ENCODE measurements at places on chromosomes 4 and X.
A peak's percentile ranks its signal among the peaks of the same experiment; 100 is the strongest.

GRCh38 chr4:71828470-71828869 is 44.6 kb upstream of the GC start:
- DNase-seq: no peak

GRCh38 chr4:1382776-1383727 is 23.2 kb downstream of the NKX1-1 start:
- no peak for DNase-seq

DNA sequence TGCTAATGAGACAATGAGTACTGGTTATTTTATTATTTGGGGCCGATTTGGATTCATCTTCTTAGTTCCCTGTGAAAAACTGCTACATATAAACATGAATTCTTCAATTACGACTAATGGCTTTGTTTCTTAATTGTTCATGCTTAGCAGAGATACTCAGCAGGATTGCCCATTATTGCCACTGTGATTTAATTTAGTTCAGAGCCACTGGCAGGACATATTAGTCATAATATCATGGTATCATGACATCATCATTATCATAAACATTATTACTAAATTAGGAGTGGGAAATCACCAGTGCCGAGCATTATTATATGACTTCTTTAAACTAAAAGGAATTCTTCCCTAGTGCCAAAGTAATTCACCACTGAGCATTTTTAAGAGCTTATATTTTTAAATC is 201.4 kb downstream of the SPOCK3 start:
- DNase-seq: no peak

- no peak for DNase-seq
Observed at GRCh38 chr4:159163521-159163920, 60.6 kb downstream of the RAPGEF2 start.

GRCh38 chr4:112526061-112526460 is 10.1 kb upstream of the NEUROG2 start:
- no peak for DNase-seq

- DNase-seq: no peak
Observed at GRCh38 chr4:22802876-22803275, 110.1 kb downstream of the GBA3 start.

GRCh38 chr4:37970702-37971101 is 10.5 kb downstream of the PTTG2 start:
- DNase-seq: peak; percentile 59

DNA sequence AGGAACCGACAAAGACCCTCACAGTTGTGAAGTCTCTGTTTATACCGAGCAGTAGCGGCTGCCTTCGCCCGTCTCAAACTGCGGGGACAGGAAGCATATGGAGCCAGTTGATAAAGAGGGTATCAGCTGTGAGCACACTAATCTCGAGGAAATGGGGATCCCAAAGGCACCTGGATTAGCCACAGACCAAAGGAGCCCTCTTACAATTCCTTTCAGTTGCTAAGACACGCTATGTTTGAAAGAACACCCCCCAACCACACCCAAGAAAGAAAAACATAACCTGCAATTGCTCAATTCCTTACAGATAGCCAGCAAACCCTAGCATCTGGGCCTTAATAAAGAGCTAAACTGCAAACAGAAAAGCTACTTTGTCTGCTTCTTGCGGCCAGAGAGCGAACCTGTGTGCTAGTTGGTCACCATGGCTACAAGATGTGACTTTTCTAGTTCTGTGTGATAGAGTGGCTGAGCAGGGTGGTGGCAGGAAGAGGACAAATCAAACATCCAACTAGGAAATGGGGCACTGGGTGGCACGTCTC is 23.3 kb upstream of the CHRNA9 start:
- peak; percentile 46 for DNase-seq

DNA sequence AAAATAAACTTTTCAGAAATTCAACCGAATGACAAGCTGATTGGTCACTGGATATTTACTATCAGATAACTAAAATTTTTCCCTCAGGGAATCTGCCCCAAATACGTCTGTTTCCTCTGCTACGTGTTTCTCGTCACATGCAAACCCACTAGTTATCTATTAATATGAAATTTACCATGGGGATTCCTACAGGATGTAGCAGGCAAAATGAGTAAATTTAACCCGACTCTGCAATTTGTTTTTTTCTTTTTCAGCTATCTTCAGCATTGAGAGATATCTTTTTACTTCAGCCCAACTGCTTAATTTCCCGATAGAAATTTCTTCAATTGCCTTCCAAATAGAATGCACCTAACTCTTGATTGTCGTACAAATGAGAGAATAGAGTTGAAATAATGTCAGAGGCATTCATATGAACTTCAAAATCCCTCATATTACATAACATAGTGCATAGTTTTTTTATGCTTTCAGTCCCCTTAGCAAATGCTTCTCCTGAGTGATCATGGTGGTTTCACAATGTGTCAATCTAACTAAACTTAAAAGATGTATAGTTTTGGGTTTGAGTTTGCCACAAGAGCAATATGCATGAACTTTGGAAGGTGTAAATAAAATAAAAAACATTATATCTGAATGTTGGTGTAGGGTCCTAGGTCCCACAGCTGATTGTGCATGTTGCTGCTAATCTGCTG is 913.1 kb upstream of the GRIA3 start:
- DNase-seq: no peak

- DNase-seq: no peak
Observed at GRCh38 chrX:77346859-77347258, 100.3 kb upstream of the FGF16 start.

- DNase-seq: no peak
Observed at GRCh38 chr4:99436976-99437722, 2.0 kb upstream of the ADH7 start.

DNA sequence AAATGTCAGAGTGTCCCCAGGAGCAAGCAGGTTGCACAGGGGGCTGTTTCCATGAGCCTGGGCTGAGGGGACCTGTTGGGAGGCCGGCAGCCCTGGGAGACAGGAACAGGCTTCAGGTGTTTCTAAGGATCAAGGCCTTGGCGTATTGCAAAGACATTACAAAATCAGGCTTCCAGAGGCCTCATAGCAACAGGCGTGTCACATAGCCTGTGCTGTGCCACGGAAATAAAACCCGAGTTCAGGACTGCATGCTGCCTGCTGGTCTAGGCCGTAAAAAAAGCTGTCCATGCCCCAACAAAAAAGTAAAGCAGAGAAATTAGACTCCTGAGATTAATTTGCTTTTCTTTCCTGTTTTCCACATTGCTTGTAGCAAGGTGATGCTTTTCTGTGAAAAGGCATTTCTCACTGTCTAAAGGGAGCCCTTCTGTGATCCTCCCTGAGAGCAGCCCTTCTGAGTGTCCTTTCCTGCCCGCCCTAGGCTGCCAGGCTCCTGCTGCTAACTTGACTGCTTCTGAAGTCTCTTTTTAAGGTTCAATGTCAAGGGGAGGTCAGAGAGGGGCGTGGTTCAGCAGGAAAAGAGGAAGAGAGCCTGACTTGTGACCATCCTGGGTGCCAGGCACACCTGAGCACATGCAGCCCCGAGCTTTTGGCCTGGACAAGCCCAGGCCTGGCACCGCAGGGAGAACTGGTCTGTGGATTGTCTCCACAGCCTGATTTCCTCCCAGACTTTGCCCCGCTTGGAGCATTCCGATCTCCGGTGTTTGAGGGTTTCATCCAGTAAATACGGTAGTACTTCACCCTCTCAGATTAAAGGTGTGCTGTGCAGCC is 21.3 kb downstream of the SHROOM2 start:
- DNase-seq: peak; percentile 58

DNA sequence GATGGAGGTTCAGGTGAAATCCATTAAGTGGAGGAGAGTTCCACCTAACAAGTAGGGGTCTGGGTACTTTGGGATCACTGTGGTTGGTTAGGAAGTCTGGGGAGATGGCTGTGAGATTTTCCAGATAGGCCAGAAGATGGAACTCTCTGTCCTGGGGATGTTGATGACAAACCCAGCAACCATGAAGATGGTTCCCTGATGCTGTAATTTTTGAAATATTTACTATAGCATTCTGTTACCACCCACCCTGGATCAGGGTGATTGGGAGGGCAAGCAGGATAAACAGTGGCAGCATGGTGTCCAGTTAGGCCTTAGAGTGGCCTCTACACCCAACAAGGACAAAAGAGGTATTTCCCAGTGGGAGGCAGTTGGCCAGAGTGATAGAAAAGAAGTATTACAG is 15.9 kb upstream of the NELFA start:
- DNase-seq: no peak

- DNase-seq: peak; percentile 33
Observed at GRCh38 chrX:30865015-30865414, 24.0 kb downstream of the TAB3 start.

GRCh38 chr4:123524958-123525628 is 128.5 kb downstream of the SPRY1 start:
- no peak for DNase-seq

GRCh38 chrX:154748712-154749339 is 2.1 kb downstream of the GAB3 start:
- DNase-seq: peak; percentile 43

GRCh38 chr4:151340751-151341385 is 15.5 kb upstream of the SH3D19 start:
- no peak for DNase-seq

GRCh38 chr4:82515705-82516104 is 46.1 kb downstream of the TMEM150C start:
- DNase-seq: peak; percentile 34

GRCh38 chr4:100641336-100641735 is 123.5 kb upstream of the EMCN start:
- DNase-seq: no peak

- no peak for DNase-seq
Observed at GRCh38 chr4:53234111-53234510, 131.8 kb downstream of the SCFD2 start.

GRCh38 chrX:153731117-153731844 is 6.6 kb downstream of the ABCD1 start:
- DNase-seq: no peak

- DNase-seq: peak; percentile 93
Observed at GRCh38 chr4:183200453-183200852, 101.4 kb downstream of the WWC2 start.

DNA sequence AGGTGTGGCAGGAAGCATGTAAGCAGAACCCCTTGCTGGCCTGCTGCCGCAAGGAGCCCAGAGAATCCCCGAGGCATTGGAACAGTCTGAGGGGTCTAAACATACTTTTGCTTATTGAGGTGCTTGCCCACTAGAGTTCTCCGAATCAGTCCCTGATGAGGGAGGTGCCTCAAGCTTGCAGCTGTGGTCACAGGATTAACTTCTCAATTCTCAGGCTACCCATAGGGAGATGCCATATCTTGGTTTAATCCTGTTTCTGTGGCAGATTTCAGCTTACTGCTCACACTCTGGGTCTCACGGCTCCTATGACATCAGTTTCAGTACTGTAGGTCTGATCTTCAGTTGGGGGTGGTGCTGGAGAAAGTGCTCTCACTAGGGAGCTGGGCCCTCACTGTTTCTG is 39.9 kb downstream of the CCNG2 start:
- DNase-seq: no peak

- no peak for DNase-seq
Observed at GRCh38 chr4:40462326-40462725, 127.2 kb downstream of the CHRNA9 start.

DNA sequence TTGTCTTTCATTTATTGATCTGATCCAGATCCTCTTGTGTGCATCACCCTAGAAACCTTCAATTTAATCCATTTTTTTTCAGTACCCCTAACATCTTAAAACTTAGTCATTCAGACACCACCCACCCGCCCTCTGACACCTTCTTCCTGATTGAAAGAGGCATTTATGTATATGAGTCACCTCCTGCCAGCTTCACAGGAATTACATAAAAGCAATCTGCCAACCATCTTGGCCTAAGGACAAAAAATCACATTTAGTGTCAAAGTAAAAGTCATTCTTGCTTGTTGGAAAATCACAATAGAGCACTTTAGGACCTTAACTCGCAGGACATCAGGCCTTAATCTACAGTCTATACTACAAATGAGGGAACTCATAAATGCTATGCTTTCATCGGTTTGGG is 52.1 kb downstream of the NDST3 start:
- no peak for DNase-seq

DNA sequence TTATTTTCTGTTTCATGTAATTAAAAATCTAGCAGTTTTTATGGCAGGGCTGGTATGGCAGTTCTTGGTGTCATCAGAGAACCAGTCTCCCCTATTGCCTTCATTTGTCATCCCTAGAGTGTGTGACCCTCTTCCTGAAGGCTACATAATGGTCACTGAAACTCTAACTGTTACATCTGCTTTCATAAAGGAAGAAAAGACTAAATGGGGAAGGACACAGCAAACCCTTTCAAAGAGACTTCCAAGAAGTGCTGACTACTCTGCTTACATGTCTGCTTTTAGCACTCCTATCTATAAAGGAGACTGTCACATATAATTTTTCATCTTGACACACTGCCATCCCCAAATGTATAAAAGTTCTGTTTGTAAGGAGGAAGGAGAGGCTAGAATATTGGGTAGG is 105.9 kb upstream of the DIAPH2 start:
- no peak for DNase-seq

DNA sequence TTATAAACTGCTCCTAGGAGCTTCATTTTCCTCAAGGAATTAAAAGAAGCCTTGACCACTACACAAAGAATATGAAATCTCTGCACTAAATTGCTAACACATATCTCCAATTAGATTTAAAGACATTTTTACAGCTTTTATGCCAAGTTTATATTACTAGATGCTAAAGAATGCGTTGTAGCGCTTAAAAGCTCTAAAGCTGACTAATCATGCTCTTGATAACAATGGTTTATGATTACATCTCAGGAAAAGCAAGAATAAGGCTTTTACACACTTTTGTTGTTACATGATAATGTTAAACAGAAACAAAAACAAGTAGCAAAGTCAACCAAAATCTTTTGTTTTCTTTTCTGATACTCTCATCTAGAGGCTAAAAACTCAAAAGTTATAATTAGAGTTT is 44.7 kb downstream of the SLC10A7 start:
- DNase-seq: no peak

DNA sequence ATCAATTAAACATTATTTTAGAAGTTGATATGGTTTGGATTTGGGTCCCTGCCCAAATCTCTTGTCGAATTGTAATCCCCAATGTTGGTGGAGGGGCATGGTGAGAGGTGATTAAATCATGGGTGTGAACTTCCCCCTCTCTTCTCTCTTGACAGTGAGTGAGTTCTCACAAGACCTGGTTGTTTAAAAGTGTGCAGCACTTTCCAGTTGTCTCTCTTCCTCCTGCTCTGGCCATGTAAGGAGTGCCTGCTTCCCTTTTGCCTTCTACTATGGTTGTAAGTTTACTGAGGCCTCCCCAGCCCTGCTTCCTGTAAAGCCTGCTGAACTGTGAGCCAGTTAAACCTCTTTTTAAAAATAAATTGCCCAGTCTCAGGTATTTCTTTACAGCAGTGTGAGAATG is 141.4 kb downstream of the GALNTL6 start:
- no peak for DNase-seq

- no peak for DNase-seq
Observed at GRCh38 chr4:21947791-21948346, 703 bp downstream of the KCNIP4 start.

DNA sequence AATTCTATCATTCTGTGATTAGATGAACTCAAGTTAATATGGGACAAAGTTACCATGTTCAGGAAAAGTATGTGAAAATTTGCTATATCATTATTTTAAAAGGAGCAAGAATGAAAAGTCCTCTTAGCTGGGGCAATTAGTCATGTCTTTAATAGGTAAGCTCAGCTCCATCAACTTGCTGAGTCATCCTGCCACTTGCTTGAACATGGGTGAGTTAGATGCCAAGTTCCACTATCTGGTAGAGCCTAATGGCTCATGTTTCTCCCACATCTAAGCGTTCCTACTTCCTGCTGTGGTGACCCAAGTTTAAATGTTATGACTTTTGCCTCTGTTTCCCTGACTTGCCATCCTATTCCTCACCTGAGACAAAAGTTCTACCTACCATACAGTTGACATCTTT is 276.8 kb downstream of the ZNF674 start:
- no peak for DNase-seq

GRCh38 chr4:68599150-68599549 is 23.0 kb upstream of the UGT2B17 start:
- DNase-seq: no peak

GRCh38 chr4:119656342-119656741 is 27.7 kb upstream of the PDE5A start:
- DNase-seq: no peak
